Foreskin fibroblast (primary cell): ENCODE measurements at places on chromosomes 1 and 21.

GRCh38 chr1:221781102-221781755 is 39.3 kb upstream of the DUSP10 start:
- no peak for DNase-seq

GRCh38 chr1:21775985-21776562 is 6.9 kb downstream of the USP48 start:
- DNase-seq = peak; percentile 14

GRCh38 chr1:228865627-228866330 is 130.5 kb downstream of the RHOU start:
- DNase-seq = no peak

DNA sequence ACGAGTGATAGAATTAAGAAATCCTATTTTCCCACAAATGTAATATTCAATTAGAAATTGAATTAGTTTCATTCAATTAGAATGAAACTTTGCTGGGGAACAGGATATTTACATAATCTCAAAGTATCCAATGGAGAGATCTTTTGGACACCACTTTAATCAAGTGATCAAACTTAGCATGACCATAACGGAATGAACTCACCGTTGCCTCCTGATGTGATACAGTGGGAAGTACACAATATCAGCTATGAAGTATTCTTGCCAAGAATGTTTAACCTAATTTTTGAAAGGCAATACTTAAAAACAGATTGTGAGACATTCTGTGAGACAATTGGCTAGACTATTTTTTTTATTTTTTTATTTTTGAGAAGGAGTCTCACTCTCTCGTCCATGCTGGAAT is 16.6 kb downstream of the CDKN2C start:
- no peak for DNase-seq

- DNase-seq = no peak
Observed at GRCh38 chr1:107550358-107550757, 409.5 kb downstream of the NTNG1 start.

DNA sequence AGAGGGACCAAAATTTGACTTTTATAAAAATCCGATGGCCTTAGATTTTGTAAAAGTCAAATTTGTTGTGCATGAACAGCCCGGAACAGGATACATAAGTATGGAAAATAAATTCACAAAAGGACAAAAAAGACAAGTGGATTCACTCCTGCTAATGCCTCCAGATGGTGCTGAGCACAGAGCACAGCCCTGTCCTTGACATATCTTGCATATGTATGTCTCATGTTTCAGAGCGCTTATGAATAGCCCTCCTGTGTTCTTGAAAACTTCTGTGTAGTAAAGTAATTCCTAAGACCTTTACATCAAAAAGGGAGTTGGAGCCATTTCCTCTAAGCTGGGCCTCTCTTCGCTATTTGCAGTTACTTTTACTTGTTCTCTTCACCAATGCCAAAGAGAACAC is 110.7 kb upstream of the RAB3GAP2 start:
- DNase-seq = no peak

GRCh38 chr1:41272601-41273000 is 30.5 kb upstream of the SCMH1 start:
- no peak for DNase-seq

- DNase-seq = no peak
Observed at GRCh38 chr21:34008618-34009017, 64.8 kb upstream of the MRPS6 start.

DNA sequence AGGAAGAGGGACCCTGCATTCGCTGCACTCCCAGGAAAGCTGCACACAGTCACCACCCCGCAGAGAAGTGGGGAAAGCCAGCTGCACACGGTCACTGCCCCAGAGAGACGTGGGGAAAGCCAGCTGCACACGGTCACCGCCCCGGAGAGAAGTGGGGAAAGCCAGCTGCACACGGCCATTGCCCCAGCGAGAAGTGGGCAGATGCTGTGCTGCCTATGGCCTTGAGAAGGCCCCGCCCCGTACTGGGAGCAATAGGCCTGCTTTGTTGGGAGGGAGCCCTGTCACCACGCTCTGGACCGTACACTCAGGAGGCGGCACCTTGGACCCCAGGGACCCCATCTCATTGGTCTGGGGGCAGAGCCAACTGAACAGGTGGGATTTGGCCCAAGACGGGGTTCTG is 4.3 kb upstream of the GPR153 start:
- no peak for DNase-seq

DNA sequence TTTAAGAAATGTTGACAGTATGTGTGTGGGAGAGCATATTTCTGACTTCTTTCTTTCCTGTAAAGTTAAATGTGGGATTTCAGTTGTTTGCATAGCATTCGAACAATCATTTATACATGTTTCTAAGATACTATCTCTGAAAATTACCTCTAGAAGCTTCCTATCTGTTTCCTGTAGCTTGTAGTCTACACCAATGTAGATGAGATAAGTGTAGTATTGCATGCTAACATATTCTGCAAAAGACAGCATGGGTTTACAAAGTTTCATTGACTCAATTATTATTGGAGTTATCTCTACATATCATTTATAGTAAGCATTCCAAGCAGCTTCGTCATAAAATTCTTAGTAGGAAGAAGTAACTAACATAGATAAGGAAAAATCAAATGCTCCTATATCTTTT is 98.9 kb upstream of the DPYD start:
- no peak for DNase-seq

DNA sequence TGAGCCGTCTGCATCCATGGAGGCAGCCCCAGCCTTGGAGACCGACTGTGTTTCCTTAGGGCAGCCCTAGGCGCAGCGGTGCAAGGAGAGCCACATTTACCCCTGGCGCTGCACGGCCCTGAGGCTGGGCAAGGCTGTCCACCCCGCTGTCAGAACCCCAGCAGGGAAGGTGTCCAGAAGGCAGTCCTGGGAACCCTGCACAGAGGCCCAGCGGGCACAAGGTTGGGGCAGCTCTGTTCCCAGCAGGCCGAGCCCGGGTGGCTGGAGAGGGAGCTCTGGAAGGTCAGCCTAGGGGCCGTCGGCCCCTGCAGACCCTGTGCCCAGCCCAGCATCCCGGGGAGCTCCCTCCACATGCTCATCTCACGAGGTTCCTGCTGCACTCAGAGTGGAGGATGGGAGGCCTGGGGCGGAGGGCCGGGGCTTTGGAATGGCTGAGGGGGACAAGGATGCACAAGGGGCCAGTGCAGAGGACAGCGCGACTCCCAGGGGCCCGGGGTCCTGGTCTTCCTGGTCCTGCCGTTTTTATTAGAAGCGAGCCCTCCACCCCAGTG is 19.9 kb upstream of the SAMD11 start:
- no peak for DNase-seq

DNA sequence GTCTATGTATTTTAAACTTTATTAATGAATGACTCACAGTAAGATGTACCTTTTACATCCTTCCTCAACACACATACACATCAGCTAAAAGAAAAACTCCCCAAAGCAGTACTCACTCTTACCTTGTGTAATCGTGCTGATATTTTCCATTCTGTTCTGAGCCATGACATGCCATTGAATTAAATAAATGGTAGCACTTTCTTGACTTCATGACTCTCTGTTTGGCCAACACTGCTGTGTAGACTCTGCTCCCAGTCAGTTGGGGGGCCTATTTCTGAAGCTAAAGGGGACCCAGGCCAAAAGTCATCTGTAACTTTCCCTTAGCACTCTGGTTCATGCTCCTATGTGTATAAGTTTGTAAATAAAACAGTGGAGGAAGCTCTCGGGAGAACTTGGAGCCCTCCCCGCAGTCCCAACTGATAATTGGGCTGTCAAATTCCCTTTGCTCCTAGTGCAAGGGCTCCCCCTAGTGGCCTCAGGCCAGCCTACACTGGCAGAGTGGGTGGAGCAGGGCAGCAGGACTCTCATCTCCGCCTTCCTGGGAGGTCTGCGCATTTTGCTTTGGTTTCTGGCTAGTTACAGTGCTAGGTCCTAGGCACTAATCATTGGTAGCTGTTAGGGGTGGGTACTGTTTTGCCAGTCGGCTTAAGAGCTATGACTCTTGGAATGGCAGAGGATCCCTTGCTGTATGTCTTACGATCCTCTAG is 1.7 kb upstream of the FYB2 start:
- peak; percentile 59 for DNase-seq

- no peak for DNase-seq
Observed at GRCh38 chr1:114088392-114089299, 65.0 kb downstream of the SYT6 start.

DNA sequence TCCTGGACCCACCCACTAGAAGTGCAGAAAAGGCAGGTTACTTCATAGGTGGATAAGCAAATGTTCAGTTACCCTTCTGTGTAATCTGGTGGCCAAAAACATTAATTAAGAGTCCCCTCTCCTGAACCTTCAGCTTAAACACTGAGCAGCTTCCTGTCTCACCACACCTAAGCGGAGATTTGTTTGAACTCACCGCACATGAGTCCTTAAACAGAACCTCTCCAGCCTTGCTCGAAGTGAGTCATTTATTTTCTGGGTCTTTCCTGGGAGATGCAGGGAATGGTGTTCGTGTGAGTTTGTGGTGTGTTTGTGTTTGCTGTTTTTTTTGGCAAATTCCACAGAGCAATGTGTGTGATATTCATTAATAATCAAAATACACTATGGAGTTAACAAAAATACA is 7.6 kb upstream of the FNBP1L start:
- no peak for DNase-seq

GRCh38 chr1:247421074-247421473 is 5.1 kb downstream of the NLRP3 start:
- DNase-seq = no peak

DNA sequence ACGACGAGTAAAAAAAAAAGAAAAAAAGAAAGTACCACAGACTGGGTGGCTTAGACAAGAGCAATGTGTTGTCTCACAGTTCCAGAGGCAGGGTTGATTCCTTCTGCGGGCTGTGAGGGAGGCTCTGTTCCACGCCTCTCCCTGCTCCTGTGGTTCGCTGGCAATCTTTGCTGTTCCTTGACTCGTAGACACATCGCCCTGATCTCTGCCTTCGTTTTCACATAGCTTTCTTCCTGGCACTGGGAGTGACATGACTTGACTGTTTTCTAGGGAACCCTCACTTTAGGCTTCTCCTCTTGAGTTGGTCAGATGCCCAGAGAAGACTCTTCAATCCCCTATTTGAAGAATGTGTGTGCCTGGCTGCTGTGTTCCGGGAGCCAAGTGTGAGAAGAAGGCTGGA is 133.6 kb downstream of the TM2D1 start:
- DNase-seq = peak; percentile 32

DNA sequence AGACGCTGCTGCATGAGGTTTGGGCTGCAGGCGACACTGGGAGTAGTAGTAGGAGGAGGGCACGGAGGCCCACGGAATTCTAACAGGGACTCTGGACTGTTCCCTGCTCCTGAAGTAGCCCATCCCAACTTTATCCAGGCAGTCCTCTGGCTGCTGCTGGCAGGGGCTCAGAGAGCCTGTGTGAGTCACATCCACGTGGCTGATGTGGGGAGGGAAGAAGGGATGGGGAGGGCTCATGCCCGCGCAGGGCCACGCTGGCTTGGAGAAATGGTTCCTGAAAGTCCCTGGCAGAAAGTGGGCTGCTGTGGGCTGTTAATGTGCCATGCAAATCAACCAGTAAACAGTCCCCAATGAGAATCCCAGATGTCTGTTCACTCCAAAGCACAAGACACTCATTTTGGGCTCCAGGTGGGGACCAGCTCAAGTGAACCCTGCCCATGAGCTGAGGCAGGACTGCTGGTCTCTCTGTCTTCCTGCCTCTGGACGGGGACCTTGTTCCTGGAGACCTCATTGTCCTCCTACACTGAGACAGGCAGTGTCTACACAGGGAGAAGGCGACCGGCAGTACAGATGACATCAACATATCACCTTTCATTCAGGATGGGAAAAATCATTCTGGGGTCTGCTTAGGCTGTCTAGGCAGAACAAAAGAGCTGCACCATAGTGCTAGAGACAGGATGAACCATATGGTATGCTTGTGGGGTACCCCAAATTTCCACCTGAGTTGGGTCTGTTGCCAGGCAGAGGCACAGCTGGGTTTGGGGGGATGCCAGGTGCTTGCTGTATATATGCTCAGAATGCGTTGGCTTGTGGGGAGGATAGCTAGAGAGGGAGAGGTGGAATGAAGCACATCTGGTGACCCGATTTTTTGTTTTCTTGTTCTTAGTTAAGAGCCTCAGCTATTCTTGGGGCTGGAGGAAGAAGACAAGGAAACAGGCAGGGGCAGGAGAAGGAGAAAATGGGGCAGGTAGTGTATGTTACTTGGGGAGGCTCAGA is 57.9 kb upstream of the FMOD start:
- peak; percentile 91 for DNase-seq

- DNase-seq = no peak
Observed at GRCh38 chr1:199804526-199804925, 223.0 kb upstream of the NR5A2 start.

- DNase-seq = no peak
Observed at GRCh38 chr1:6464514-6464836, 1.5 kb downstream of the TNFRSF25 start.

GRCh38 chr1:169086603-169087455 is 19.7 kb upstream of the ATP1B1 start:
- DNase-seq = no peak

DNA sequence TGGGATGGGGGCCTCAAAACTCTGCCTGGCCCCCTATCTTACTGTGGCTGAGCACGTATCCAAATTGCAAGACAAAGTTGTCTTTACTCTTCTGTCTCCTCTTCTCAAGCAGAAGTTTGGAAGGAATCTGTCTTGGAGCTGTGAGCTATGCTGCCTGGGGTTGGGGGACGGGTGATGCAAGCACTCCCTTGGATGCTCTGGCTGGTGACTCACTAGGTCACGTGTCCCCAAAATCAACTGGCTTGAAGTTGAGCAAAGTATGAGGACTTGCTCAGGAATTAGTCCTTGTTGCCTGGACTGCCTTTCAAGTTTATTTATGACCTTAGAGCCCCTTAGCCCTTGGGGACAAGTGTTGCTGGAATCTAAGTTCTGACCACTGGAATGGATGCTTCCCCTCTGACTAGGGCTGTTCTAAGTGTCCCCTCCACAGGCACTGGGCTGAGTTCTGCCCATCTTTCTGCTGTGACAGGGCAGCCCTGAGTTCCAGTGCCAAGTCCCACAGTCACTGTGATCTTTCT is 269.5 kb downstream of the HHAT start:
- DNase-seq = peak; percentile 97

DNA sequence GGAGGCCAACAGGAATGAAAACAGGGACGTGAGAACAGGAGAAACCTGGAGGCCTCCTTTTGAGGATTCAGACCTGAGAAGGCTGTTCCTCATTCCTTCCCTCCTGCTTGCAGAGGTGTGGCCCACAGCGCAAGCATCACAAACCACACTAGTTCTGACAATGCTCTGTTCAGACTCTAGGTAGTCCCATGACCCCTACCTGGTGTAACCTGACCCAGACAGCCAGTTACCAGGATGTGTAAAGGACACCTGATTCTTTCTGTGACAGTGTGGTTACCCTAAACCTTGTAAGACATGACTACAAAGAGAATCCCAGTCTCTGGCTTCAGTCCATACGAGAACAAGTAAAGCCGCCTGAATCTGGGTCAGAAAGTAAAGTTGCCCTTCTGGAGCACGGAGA is 3.2 kb downstream of the MECR start:
- DNase-seq = no peak
